ENCODE measurements at places on chromosomes 12 and 14.

GRCh38 chr12:19967431-19967830, 400.9 kb upstream of the PDE3A start:
- DNase-seq: peak; percentile 81

GRCh38 chr12:104727726-104728465, 230.2 kb downstream of the SLC41A2 start:
- no peak for DNase-seq

GRCh38 chr12:82474798-82475184, 116.5 kb downstream of the METTL25 start:
- peak; percentile 4 for DNase-seq

- no peak for DNase-seq
Measured at GRCh38 chr12:11987901-11988300, 82.8 kb upstream of the BCL2L14 start.

DNA sequence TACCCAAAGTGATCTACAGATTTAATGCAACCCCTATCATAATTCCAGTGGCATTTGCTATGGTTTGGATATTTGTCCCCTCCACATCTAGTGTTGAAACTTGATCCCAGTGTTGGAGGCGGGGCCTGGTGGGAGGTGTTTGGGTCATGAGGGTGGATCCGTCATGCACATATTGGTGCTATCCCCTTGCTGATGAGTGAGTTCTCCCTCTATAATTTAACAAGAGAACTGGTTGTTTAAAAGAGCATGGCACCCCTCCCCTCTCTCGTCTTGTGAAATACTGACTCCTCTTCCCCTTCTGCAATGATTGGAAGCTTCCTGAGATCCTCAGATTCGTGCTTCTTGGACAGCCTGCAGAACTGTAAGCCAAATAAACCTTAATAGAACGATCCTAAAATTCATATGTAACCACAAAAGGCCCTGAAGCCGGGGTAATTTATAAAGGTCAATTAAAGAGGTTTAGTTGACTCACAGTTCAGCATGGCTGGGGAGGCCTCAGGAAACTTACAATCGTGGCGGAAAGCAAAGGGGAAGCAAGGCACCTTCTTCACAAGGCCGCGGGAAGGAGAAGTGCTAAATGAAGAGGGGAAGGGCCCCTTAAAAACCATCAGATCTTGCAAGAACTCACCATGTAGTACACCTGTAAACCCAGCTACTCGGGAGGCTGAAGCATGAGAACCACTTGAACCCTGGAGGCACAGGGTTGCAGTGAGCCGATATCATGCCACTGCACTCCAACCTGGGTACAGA, 41.2 kb downstream of the SLC39A9 start:
- no peak for DNase-seq

DNA sequence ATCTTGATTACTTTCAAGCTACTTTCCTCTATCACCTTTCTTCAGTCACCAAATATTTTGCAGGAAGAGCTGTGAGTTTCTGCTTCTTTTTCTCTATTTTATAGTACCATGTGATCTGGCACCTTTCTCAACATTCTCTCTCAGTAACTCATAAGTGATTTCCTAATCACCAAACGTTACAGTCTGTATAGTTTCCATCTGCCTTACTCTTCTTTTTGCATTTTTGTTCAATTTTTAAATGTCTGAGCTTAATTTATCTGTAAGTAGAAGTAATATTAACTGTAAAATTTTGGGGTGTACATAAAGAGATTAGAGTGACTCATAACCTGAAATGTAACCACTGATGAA, 422.1 kb upstream of the SYT1 start:
- DNase-seq: peak; percentile 43

GRCh38 chr12:120735181-120735580, 9.6 kb downstream of the ACADS start:
- DNase-seq: peak; percentile 28

GRCh38 chr12:169528-170370, 44.2 kb downstream of the SLC6A12 start:
- peak; percentile 28 for DNase-seq

DNA sequence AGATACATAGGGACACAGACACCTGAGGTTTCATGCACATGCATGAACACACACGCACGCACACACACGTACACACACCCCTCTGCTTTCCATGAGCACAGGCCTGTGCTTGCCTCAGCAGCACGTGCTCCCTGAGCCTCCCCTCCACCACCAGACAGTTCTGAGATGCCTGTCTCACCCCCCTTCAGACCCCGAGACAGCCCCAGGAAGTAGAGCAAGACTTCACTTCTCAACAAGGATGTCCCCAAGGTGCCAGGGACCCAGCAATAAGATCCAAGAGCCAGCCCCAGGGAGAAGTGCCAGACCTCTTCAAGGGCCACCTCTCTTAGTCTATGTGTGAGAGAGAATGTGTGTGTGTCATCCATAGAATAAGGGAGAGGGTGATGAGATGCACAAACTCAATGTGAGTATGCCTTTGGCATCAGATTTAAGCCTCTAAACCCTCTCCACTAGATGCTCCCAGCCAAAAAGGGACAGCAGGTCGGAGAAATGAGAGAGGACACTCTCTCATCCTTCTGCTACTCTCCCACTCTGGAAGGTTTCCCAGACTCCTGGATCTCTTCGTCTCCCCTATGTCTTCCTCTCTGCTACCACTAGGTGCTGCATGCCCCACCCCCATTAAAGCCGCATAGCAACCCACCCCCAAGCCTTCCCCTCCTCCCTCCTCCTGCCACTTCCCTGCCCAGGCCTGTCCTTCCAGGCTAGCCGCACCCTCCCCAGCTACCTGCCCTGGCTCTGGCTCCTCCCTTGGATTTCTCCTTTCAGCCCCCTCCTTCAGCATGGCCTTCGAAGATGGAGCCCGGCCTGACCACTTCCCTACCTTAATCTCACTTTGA, 7.7 kb downstream of the RARG start:
- peak; percentile 45 for DNase-seq

GRCh38 chr14:49363821-49364751, 222.1 kb downstream of the RPS29 start:
- no peak for DNase-seq

DNA sequence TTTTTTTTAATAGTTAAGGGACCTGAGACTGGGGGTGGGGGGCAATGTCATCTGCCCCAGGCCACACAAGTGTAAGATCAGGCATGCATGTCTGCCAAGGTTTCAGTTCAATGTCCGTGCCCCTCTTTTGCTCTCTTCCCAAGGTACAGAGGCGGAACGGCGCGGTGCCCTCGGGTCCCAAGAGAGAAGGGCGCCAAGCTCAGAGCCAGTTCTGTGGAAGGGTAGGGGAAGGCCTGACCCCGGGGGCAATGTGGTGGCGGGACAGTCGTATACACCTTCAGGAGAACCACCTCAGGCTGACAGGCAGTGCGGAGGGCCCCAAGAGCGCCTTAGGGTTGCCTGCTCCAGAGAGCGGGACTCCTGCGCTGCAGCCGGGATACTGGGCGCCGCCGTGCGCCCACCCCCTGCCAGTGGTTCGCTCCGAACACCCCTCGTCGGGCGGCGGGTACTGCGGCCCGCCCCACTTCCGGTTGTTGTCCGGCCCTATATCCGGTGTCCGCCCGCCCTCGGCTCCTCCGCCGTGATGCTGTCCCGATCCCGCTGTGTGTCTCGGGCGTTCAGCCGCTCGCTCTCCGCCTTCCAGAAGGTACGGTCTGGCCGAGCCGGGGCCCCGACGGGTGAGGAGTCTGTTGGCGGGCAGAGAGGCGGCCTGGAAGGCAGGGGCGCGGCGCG, at the start of gene DLST:
TSS of gene DLST (plus strand) at position 486 of the 672 bp plus-strand sequence. CDS start at position 524, 38 bp downstream.
- peak; percentile 92 for DNase-seq

DNA sequence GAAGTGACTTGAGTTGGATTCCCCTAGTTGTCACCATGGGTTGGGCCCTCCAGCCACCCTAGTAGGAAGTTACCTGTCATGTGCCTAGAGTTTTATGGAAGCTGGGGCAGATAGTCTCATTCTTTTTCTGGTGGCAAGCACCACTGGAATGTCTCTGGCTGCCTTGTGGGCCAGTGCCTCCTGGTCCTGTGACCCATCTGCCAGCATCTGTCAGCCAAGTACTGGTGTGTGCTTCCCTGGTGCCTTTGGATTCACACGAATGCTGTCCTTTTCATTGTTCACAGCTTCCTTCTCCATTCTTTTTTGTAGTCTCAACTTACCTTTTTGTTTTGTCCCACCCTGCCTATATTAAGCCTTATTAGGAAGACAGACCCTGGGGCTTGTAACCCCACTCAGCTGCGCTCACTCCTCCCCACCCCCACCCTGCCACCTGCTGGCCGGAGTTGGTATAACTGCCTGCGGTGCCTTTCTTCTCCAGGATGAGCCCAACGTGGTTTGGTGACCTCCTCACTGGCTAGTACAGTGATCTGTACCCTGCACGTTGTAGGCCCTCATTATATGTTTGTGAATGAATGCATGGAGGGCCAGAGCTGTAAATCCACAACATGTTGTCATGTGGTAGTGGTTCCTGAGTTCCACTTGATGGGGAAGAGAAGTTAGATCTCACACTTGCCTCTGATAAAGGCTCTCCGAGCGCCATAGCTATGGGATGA, 125.7 kb downstream of the TSPAN9 start:
- peak; percentile 63 for DNase-seq
